ENCODE measurements at places on chromosomes 3 and 15.
A peak's percentile ranks its signal among the peaks of the same experiment; 100 is the strongest.

GRCh38 chr3:42014921-42015533, 53.1 kb upstream of the ULK4 start:
- peak; percentile 57 for DNase-seq

GRCh38 chr3:151387842-151388241, 3.3 kb upstream of the P2RY12 start:
- DNase-seq, result peak; percentile 7

DNA sequence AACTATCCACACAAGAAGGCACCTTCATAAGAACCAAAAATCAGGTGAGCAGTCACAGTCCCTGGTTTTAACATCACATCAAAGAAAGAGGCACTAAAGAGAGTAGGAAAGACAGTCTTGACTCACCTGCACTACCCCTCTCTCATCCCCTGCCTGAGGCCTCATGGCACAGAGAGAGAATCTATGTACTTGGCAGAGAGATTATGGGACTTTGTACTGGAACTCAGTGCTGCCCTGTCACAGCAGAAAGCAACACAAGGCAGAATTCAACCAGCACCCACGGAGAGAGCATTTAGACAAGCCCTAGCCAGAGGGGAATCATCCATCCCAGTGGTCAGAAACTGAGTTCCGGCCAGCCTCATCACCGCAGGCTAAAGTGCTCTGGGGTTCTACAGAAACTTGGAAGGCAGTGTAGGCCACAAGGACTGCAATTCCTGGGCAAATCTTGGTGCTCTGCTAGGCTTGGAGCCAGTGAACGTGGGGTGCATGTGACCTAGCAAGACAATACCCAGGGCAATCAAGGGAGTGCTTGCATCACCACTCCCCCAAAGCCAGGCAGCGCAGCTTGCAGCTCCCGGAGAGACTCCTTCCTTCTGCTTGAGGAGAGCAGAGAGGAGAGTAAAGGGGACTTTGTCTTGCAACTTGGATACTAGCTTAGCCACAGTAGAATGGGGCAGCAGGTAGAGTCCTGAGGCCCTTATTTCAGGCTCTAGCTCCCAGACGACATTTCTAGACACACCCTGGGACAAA, 8.5 kb upstream of the RUVBL1 start:
- DNase-seq, result no peak

DNA sequence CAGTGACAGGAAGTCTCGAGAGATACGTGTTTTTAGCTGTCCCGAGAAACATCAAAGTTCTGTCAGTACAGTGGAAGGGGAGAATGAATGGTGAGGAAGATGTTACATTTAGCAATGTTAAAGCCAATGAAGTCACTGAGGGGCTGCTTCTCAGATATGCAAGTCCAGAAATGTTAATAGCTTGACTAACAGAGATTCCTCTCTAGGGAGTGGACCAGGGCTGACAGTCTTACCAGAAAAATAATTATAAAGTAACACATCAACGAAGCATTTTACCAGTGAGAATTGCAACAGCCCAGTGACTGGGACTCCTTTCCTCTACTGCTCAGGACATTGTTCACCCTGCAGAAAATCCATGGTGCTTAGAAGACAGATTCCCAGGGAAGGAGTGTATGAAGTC, 23.9 kb downstream of the GALNT15 start:
- DNase-seq, result no peak

DNA sequence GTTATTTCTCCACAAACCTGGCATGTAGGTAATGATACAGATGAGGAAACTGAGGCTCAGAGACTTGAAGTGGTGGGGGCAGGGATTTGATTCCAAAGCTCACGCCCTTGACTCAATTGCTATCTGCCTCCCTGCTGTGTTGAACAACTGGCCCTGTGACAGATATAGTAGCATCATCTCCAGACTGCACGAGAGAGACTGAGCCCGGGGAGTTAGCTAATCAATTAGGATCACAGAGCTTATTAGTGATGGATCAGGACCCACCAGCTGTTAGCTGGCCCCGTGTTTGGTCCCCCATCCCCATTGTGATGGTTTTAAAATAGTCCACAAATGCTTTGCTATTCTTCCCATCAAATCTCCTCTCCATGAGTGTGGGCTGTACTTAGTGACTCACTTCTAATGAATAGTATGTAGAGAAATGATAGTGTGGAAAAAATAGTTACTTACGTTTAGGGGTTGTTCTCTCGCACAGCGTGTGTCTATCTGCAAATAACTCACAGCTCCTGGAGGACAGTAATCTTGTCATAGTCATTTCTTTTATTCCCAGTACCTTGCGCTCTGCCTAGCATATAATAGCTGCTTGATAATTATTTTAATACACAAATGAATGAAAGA, 74.4 kb upstream of the KLF13 start:
- no peak for DNase-seq

DNA sequence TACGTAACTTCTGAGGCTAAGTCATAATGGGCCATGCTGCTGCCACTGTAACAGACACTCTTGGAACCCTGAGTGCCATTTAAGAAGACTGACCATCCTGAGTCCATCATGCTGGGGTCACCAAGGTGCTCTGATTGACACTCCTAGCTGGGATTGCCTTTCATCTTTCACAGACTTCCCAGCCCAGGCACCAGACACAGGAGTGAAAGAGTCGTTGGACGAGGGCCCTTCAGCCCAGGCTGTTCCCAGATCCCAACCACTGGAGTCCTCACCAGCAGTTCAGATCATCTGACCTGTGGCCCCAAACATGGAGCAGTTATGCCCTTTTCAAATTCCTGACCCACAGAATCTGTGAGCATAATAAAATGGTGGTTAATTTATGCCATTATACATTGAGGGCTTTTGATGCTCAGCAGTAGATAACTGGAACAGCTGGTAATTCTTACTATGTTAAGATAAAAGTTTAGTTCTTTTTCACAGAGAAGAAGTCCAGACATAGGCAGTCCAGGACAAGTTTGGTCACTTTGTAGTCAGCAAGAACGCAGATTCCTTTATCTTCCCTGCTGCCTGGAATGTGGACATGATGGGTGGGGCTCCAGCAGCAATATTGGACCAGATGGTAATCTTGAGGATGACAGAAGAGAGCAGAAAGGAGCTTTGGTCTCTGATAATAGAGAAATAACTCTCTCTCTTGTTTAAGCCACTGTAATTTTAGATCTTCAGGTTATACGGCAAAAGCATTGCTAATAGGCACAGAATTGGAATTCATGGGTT, 7.3 kb upstream of the EHD4 start:
- no peak for DNase-seq

DNA sequence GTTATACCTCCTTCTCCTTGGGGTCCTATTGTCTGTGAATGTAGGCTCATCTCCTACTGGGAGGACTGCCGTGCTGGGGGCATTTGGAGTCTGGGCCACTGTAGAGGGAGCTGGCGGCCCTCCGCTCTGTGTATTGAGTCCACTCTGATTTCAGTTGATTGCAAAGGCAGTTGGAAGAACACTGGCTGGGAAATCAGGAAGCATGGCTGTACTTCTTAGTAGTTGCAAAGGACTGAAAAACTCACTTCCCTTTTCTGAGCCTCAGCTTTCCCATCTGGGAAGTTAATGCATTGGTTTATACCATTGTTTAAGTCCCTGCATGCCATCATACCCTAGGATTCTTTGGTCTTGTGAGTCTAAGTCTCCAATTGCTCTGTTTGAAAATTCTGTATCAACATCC, 46.7 kb downstream of the TMED3 start:
- DNase-seq, result no peak

GRCh38 chr3:173930251-173930650, 532.7 kb downstream of the NLGN1 start:
- DNase-seq, result no peak

DNA sequence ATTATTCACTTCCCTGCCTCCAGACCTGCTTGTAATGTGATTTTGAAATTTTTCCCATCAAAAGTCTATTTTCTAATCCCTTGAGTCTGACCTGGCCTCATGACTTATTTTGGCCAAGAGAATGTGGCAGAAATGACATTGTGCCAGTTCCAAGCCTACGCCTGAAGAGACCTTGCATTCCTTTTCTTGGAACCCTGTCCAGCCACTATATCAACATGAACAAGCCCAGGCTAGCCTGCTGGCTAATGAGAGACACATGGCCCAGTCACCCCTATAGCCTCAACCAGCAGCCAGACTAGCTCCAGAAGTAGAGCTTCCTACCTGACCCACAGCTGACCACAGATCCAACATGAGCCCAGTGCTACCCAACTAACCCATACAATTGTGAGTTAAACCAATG, 121.1 kb upstream of the ACP3 start:
- DNase-seq, result no peak

GRCh38 chr3:73175698-73176097, 114.2 kb downstream of the EBLN2 start:
- DNase-seq, result no peak

DNA sequence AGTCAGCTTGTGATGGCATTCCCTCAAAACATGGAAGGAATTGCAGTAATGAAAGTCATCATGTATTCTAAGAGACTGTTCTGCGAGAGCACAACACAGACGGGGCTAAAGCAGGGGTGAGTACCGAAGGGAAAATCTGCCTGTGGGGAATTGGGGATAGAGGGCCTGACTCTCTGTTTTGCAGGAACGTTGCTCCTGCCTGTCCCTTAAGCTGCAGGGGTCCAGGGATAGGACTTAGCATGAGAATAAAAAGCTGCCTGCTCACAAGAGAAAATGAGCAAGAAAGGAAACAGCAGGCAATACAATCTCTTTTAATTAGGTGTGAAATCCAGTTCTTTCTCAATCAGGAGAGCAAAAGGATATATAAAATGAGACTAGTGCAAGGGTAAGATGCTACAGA, 62.2 kb downstream of the TIGIT start:
- no peak for DNase-seq

GRCh38 chr3:142353571-142353970, 94.3 kb downstream of the XRN1 start:
- DNase-seq, result no peak

DNA sequence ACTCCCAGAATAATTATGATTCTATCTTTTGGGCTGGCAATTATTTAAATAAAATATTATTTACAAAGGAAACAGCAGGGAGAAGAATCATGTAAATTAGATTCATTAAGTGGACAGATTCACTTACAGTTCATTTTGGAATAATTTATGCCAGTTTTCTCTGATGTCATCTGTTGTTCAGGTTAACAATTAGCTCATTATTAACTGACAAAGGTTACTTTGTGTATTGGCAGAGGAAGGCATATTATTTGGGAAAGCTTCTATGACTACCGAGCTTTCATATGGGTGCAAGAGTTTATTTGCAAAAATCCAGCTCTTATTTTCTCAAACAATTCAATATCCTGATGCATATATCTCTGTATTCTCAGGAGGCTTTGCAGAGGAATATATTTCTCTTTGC, 224.4 kb downstream of the CHST2 start:
- DNase-seq, result no peak

GRCh38 chr3:142656575-142656974, 60.4 kb downstream of the PLS1 start:
- peak; percentile 14 for DNase-seq

- no peak for DNase-seq
Measured at GRCh38 chr3:152319256-152319655, 50.5 kb downstream of the MBNL1 start.

DNA sequence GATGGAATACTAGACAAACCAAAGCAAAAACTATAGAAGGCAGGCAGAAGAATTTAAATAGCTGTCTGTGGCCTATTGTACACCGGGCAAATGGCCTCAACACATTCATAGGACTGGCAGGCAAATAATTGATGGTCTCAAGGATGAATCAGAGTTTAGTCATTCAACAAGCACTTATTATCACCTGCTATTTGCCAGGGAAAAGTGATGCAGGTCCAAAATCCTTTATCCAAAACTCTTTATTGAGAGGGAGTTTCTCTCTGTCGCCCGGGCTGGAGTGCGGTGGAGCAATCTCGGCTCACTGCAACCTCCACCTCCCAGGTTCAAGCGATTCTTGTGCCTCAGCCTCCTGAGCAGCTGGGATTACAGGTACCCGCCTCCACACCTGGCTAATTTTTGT, 2.3 kb downstream of the EIF2AK4 start:
- DNase-seq, result no peak

DNA sequence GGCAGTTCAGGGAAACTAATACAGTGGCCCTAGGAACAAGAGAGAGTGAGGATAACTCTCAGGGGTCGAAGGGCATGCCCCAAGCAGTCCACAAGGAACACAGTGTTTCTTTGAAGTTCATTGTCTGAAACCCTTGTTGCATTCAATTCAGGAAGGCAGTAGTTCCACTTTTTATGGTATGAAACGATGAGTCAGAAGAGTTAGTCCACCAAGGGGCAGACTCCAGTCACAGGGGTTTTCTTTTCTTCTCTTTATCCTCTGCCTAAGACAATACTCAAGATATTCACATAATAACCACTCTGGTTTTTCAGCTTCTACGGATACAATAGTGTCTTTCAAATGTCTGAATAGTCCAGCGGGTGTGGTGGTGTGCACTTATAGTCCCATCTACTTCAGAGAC, 23.7 kb upstream of the TICRR start:
- no peak for DNase-seq

DNA sequence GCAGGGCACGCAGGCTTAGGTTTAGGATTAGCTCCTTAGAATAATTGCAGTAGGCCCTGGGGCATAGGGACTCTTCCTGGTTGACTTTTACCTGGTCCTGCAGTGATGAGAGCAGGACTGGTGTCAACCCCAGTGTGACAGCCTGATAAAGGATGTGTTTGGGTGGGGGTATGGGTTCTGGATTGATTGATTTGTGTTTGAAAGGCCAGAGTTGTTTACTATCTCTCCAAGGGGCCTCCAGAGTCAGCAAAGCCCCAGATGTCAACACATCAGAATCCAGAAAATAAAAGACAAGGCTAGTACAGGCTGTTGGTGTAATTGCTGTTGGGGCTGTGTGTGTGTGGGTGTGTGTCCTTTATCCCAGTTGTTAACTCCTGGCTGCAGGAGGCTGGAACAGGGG, 122.3 kb downstream of the CHRNA7 start:
- no peak for DNase-seq

- DNase-seq, result no peak
Measured at GRCh38 chr3:113254171-113254947, 43.0 kb downstream of the BOC start.

DNA sequence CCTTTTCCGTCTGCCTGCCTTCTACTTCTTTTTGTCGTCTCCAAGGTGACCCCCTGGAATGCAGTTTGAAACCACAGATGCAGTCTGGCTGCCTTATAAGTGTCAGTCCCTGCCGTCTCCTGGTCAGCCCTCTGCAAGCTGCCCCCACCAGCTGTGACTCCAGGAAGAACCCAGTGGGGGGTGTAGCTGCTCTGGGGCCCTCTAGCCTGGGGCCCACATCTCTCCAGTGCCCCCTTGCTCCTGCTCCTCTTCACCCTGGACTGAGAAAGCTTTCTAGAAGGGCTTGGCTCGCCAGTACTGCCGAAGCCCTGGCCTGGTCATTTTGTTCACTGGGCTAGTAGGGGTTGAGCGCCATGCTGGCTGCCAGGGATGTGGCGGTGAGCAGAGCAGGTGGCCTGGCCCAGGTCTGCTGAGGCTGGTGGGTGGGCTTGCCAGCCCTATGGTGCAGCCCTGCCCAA, 21.3 kb downstream of the SYNM start:
- DNase-seq, result no peak

GRCh38 chr3:40047406-40047805, 238.0 kb downstream of the MYRIP start:
- no peak for DNase-seq

DNA sequence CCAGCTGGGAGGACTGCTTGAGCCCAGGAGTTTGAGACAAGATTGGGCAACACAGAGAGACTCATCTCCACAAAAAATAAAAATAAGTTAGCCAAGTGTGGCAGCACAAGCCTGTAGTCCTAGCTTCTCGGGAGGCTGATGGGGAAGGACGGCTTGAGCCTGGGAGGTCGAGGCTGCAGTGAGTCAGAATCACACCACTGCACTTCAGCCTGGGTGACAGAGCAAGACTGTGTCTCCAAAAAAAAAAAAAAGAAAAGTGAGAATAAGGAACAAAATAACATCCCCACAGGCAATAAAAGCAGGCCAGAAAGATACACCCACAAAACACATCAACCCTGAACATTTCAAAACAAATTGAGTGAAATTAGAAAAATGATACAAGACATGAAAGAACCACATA, 48.7 kb upstream of the OCA2 start:
- no peak for DNase-seq
